Right forelimb (tissue), 1 donor: ENCODE measurements at places on chromosomes 13 and 19.

DNA sequence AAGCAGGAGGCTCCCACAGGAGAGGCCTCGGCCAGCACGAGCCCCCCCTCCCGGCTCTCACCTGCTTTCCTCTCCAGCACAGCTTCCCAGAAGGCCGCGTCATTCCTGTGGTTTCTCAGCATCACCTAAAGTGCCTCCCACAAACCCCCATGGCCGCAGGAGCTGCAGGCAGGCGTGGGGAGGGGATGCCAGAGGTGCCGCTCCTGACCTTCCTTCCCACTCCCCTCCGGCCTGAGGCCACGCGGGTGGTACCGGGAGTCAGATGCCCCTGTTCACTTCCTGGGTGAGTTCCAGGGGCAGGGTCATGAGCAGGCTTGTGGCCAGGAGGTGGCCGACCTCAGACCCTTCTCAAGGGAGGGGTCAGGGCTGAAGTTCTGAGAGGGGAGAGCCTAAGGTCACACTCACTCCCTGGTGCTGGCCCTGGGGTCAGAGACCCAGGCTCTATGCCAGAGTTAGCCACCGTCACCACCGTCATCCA lies 14.4 kb upstream of the NPAS1 start:
- DNase-seq = no peak

DNA sequence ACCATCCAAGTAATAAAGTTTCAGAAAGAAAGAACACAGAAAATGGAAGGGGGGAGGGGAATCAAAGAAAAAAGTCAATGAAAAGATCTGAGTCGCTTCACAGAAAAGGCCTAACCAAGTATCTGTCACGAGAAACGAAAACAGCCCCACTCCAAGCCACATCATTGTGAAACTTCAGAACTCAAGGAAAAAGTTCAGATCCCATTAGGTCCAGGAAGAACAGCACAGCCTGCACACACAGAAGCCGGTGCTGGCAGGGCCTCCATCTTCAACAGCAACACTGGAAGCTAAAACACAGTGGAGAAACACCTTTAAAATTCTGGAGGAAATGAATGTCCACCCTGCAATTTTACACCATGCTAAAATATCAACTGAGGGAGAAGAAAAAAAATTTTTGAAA lies 8.0 kb downstream of the STK24 start:
- no peak for DNase-seq

- DNase-seq = no peak
Measured at GRCh38 chr13:44833139-44833538, 156.1 kb downstream of the NUFIP1 start.

- peak; percentile 61 for DNase-seq
Measured at GRCh38 chr13:79749984-79750551, 269.1 kb downstream of the NDFIP2 start.

- DNase-seq = no peak
Measured at GRCh38 chr19:9058905-9059667, 27.8 kb upstream of the OR1M1 start.

GRCh38 chr13:42401376-42401775 lies 129.4 kb downstream of the AKAP11 start:
- no peak for DNase-seq

GRCh38 chr19:13109361-13110098 lies 6.9 kb upstream of the LYL1 start:
- DNase-seq = no peak

DNA sequence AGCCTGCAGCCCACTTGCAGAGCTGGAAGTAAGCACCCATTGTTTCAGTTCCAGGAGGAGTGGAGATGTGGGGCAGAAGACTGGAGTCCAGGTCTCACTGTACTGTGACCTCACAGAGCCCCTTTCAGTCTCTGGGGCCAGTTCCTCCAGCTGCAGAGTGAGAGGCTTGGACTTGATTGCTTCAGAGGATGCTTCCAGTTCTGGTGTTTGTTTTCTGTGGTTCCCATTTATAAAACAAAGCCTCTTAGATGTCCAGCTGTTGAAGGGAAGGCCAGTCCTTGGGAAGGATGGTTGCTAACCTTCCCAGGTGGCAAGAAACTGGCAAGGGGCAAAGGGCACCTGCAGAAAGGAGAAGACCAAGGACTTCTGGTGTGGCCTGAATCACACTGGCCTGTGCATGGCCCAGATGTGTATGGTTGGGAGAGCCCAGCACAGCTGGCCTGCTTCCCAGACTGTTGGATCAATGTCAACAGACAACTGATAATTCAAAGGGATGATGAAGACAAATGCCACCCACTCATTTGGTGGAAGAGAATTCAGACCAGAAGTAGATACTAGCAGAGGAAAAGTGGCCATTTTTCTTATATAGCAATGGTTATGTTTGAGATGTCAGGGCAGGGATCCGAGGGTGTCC lies 218.5 kb downstream of the ZNF536 start:
- no peak for DNase-seq

- DNase-seq = no peak
Measured at GRCh38 chr13:99955107-99955746, 16.3 kb downstream of the ZIC5 start.

- DNase-seq = peak; percentile 81
Measured at GRCh38 chr19:45451131-45451849, 16.5 kb upstream of the FOSB start.

DNA sequence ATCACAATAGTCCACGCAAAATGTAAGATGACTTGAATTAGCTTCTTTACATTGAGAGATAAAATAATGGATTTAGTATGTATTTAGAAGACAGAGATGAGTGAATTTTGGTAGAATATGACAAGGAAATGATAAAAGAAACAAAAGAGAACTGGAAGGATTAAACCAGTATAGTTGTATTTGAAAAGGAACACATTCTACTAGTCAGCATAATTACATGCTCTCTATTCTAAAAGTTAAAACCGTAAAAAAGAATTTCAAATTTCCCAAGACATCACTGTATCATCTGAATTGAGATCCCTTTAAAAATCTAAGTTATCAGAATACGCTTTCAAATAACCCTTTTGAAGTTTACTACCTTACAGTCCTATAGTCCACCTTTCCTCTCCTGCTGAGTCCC lies 1156.7 kb upstream of the PCDH9 start:
- no peak for DNase-seq

GRCh38 chr19:18194554-18195238 lies 1.7 kb downstream of the MPV17L2 start:
- DNase-seq = no peak

GRCh38 chr13:36706755-36707154 lies 32.9 kb downstream of the SERTM1 start:
- DNase-seq = no peak

DNA sequence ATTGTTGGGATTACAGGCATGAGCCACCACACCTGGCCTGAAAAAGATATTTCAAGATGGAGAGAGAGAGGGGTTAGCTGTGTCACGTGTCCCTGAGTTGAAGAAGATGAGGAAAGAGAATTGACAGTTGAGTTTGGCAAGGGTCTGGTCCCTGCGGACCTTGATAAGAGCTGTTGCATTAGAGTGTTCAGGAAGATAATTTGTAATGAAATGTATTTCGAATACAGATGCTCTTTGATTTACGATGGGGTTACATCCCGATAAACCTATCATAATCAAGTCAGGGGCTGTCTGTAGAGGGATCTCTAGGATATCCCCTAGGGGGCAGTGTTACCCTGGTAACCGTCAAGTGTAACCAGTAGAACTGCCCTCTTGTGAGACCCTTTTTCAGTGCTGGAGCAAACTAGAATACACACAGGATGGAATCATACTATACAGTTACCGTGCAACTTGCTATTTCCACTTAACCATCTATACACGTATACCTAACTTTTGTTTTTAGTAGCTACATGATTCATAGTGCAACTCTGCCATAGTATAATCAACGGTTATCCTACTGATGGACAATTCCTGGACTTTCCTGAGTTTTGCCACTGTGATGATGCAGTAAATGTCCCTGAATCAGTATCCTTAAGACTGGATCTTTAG lies 1.5 kb upstream of the ELOF1 start:
- DNase-seq = no peak

DNA sequence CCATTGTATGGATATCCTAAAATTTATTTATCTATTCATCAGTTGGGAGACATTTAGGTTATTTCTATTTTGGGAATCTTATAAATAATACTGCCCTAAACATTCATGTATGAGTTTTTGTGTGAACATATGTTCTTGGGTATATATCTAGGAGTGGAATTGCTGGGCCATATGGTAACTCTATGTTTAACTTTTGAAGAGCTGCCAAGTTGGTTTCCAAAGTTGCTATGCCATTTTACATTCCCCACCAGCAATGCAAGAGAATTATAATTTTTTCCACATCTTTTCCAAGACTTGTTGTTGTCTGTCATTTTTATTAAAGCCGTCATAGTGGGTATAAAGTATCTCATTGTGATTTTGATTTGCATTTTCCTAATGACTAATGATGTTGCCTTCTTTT lies 48.2 kb upstream of the CALM3 start:
- no peak for DNase-seq

GRCh38 chr13:34040863-34041262 lies 222.9 kb downstream of the RFC3 start:
- no peak for DNase-seq

GRCh38 chr19:1979017-1979416 lies 36.5 kb downstream of the BTBD2 start:
- DNase-seq = no peak

GRCh38 chr13:98317573-98318171 lies 140.6 kb upstream of the RNF113B start:
- DNase-seq = no peak

DNA sequence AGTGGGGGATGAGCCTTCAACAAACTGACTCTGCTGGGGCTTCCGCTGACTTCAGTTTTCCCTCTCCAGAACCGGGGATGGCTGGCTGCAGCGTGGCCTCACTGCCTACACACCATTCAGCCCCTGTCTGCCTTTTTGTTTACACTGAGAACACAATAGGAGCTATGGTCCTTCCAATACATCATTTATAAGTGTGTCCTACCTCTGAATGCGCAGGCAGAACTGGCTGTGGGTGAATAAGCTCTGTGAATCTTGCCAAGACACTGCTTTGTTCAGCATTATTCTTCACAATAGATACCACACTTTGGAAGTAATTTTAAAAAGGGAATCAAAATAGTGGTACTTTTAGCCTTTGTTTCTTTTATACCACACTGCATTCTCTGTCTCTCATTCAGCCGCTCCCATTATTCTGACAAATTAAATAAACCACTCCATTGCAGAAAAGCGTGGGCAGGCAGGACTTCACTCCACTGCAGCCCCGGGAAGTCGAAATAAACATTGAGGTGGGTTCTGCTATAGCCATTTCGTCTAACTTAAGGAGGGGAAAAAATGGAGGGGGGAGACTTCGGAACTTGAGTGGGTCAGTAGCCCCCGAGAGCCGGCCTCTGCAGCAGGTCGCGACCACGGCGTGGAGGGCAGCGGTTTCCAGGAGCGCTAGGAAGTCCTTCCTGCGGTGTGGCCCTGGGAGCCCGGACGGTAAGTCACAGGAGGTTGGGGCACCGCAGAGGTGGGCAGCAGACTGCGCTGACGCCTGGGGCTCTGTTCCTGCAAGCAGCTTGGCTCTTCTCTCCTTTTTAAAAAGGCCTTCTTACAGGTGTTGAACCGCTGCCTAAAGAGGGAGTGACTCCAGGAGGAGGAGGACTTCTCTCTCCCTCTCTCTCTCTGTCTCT lies 94.8 kb upstream of the SOX1 start:
- DNase-seq = no peak

- DNase-seq = no peak
Measured at GRCh38 chr13:74562381-74562780, 428.2 kb upstream of the KLF12 start.

DNA sequence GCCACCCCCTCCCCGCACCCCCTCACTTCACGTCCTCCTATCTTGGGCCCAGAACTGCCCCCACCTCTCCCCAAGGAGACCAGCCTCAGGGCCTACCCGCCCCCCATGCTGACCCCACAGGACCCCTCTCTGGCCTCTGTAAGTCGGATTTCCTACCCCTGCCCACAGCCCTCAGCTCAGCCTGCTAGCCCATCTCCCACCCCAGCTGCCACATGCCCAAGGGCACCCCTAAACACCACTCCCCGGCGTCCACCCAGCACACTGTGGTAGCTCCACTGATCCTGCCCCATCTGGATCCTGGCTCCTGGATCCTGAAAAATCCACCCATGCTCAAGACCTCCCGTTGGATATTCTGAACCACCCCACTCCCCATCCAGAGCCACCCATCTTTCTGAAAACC lies 805 bp downstream of the EVI5L start:
- no peak for DNase-seq

DNA sequence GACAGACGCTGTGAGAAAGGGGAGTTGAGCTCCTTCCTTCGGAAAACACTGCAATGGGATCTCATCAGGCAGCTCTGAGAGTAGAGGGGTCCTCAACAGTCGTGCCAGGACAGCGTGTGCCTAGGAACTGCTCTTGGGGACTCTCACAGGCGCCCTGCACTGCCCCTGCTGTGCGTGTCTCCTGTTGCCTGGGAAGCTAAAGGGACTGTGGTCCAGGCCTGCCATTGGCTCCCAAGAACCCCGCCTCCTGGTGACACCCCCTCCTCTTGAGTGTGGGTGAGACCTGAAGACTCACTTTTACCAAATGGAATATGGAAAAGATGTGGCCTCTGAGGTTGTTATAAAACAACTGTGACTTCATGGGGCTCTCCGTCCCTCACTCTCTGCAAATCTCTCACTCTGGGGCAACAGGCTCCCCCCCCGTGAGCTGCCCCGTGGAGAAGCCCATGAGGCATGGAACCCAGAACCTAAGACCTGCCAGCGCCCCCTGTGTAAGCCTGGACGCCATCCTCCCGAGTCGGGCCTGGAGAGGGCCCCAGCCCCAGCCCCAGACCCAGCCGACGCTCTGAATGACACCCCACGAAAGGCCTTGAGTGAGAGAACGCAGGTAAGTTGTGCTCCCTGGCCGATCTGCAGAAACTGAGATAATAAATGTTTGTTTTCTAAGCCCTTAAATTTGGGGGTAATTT lies 302.7 kb downstream of the FGF9 start:
- DNase-seq = no peak

GRCh38 chr19:38045554-38046253 lies 138.7 kb downstream of the SIPA1L3 start:
- DNase-seq = no peak

GRCh38 chr19:15276620-15277215 lies 44.5 kb upstream of the EPHX3 start:
- DNase-seq = no peak

- DNase-seq = no peak
Measured at GRCh38 chr13:80010846-80011245, 330.1 kb downstream of the SPRY2 start.

- DNase-seq = no peak
Measured at GRCh38 chr13:102724923-102725322, 30.1 kb upstream of the METTL21C start.

- no peak for DNase-seq
Measured at GRCh38 chr13:29722415-29722814, 126.9 kb upstream of the SLC7A1 start.
